Stimulated activated CD4-positive, alpha-beta T cell treated with anti-CD3 and anti-CD28 coated beads, Interleukin-1b, Interleukin-23, amount 100 ng/mL, for 4 hours (primary cell): ENCODE measurements at places on chromosomes 12 and 14.

GRCh38 chr14:98666545-98666944 is 605.5 kb downstream of the BCL11B start:
- no peak for DNase-seq

DNA sequence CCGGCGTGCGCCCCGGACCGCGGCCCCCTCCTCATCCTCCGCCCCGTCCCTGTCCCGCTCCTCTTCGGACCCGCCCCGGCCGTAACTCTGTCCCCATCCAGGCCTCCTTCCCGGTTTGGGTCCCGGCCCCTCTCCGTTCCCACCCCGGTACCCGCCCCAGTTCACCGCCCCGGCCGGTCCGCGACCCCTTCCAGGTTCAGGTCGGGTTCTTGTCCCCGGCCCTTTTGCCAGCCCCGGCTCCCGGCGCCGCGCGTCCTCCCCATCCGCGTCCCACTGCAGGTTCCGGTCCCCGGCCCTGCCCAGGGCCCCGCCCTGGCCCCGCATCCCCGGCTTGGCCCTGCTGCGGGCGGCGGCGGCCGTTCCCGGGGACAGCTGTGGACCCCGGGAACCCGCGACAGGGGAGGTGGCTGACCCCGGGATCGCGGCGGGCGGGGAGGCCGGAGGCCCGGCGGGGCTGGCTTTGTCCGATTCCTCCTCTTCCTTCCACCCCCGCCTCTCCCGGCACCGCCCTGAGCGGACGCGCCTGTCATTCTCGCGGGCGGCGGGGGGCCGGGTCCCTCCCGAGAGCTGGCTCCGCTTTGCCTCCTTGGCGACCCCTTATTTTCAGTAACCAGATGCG is 601 bp downstream of the KLC1 start:
- DNase-seq: peak; percentile 45

DNA sequence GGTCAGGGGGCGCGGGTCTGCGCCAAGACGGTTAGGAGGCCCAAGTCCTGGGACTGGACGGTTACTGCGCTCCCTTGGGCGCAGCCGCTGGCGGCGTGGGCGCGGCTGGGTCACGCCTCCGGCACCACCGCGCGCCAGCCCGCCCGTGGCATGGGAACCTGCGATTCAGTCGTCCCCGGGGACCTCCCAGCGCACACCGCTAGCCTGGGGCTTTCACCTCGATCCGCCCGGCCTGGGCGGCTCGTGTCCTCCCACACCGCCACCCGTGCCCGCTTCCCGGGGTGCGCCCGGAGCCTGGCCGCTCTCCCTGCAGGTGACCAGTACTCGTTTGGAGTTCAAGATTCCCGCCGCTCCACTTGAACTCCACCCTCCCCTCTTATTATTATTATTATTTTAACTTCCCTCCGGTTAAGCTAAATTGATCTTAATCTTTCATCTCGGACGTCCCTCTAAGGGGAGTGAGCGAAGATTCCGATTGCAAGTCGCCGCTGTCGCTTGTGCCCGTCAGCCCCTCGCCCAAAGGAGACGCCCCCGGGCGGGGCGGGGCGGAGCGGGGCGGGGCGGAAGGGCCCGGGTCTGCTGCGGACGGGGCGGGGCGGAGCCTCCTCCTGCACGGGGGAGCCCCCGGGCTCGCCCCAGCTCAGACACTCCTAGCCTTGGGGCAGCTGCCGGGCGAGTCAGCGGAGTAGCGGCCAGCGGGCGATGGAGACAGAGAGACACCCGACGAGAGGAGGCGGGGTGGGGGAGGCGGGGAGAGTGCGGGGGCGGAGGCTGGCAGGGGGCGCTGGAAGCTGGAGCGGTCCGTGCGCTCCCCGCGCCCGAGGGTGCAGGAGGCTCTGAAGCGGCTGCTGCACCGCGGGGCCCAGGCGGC is at the start of gene KCNMB4:
Gene KCNMB4, plus strand, starts transcription at position 643 of the 871 bp plus-strand sequence. CDS start 445 bp downstream, outside the sequence.
- DNase-seq: peak; percentile 74

DNA sequence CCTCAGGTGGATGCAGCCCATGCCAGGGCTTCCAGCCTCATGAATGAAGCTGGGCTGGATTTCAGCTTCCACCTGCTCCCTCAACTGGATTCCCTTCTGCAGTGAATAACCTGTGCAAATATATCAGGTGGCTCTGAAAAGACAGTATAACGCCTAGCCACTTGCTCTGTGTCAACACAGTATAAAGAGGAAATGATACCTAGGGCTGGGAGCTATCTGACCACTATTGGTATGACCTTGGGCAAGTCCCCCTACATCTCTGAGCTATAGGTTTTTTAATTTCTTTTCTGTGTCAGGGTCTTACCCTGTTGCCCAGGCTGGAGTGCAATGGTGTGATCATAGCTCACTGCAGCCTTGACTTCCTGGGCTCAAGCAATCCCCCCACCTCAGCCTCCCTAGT is 19.8 kb downstream of the ISM2 start:
- no peak for DNase-seq

GRCh38 chr12:113302886-113303640 is 31.8 kb downstream of the SLC8B1 start:
- no peak for DNase-seq

GRCh38 chr14:65320661-65321308 is 91.7 kb upstream of the FUT8 start:
- no peak for DNase-seq

GRCh38 chr14:56145181-56145769 is 27.1 kb downstream of the PELI2 start:
- no peak for DNase-seq

GRCh38 chr14:64518229-64518628 is 13.7 kb downstream of the ZBTB1 start:
- DNase-seq: no peak

DNA sequence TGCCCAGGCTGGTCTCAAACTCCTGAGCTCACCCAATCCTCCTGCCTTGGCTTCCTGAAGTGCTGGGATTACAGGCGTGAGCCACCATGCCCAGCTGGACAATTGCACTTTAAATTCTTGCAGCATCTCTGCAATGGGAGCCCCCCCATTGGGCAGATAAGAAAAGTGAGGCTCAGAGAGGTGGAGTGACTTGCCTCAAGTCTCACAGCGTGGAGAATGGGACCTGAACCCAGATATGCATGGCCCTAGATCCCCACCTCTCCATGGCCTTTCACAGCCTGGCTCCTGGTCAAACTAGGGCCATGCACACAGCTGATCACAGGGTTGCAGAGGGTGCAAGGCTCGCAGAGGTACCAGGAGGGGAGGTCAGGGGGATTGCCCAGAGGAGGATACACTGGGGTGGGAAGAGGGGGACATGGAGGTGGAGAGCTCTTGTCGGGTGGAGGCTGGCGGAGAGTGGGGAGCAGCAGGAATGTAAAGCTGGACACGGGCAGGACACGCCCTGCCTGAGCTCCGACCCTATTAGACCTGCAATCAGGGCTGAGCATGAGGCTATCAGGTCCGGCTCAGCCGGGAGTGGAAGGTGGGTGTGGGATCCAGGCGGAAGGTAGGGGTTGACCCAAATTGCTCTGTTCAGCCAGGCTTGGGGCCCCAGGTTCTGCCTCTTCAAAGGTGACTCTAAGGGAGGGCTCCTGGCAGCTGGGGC is 6.9 kb downstream of the EXOC3L4 start:
- DNase-seq: no peak

GRCh38 chr12:43062201-43062895 is 472.8 kb upstream of the PRICKLE1 start:
- DNase-seq: no peak

GRCh38 chr12:116592731-116593130 is 33.5 kb downstream of the MAP1LC3B2 start:
- no peak for DNase-seq

DNA sequence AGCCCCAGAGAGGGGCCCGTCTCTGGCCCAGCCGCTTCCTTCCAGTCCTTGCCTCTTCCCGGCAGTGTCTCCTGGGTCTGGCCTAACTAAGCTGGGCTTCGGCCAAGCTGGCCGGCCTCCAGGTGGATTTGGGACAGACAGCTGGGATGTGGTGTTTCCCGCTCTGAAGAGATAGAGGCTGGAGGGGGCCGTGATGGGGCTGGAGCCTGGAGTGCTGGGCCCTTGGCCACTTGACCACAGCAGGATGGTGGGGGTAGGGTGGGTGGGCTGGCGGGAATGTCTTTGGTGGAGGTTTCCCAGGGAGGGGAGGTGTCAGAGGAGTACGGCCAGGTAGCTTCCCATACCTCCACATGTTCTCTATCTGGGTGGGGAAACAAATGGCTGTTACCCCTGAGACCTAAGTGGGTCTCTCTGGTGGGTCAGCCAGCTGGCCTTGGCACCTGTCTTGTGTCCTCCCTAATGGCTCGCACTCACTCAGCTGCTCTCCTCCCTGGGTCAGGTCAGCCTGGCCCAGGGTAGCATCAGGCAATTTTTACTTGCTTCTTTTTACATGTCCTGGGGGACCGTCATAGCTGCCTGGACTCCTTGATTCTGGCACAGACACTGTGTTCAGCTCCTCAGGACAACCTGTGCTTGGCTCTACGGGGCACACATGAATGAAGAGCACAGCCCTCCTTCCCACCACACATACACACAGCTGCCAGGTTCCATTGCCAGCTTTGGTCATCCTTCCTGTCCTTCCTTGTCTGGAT is 19.8 kb upstream of the PGF start:
- no peak for DNase-seq

DNA sequence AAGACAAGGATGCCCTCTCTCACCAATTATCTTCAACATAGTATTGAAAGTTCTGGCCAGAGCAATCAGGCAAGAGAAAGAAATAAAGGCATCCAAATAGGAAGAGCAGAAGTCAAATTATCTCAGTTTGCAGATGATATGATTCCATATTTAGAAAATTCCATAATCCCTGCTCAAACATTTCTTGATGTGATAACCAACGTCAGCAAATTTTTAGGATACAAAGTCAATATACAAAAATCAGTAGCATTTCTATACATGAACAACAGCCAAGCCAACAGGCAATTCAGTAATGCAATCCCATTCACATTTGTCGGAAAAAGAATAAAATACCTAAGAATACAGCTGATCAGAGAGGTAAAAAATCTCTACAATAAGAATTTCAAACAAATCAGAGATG is 969.7 kb upstream of the USP15 start:
- no peak for DNase-seq

GRCh38 chr12:52058631-52059361 is 7.6 kb downstream of the NR4A1 start:
- no peak for DNase-seq

GRCh38 chr14:105305345-105305744 is 4.5 kb upstream of the BRF1 start:
- no peak for DNase-seq

DNA sequence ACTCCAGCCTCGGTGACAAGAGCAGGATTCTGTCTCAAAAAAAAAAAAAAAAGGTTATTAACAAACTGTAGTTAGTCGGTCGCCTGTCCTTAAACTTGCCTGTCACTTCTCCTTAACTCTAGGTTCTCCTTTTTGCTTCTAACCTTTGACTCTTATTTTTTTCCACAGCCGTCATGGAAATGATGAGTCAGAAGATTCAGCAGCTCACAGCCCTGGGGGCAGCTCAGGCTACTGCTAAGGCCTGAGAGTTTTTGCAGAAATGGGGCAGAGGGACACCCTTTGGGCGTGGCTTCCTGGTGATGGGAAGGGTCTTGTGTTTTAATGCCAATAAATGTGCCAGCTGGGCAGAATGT is 418 bp upstream of the MYG1 start:
- peak; percentile 47 for DNase-seq

DNA sequence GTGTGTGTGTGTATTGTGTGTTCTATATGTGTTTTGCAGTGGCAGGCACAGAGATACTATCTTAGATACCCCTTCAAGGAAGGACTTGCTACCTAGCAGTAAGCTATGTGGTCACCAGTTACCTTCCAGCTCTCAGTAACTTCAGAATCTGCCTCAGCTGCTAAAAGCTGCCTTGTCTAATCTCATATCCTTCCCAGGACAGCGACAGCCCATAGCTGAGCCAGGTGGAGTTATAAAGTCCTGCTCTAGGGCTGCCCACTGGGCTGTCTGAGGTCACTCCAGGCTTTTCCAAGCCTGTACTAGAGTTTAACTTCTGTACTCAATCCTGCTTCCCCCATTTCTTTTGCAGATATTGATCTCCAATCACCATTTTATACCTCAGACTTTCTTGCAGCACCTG is 942.6 kb downstream of the GALC start:
- no peak for DNase-seq

GRCh38 chr12:28378736-28379135 is 188.5 kb downstream of the CCDC91 start:
- DNase-seq: no peak

GRCh38 chr12:50515587-50515986 is 10.8 kb downstream of the DIP2B start:
- DNase-seq: no peak

DNA sequence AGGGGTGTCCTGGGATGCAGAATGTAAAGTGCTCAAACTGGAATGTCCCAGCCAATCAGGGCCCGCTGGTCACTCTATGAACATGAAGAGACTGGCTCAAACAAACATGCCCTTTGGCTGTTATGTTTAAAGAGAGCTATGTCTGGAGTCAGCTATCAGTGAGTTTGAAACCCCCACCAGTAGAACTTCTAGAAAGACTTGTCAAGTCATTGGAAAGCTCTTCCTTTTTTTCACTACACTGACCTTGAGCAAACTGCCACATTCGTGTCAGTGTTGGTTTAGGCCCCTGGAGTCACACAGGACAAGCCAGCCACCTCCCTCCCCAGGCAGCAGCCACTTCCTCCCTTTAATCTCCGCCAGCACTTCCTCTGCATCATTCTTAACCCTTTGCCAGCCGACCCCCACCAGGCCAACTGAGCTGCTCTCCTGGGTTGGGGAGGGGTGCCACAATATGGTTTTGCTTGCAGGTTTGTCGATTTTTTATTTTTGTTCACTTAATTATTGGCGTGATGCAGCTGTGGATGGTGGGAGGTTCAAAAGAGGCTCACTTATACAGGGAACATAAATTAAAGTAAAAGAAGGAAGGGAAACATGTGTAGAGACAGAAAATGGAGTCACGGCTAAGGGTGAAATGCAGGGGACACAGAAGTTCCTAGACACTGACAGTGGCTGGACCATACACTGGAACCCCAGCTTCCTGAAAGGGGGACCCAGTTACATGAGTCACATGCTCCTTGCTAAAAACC is 25.3 kb downstream of the CMKLR1 start:
- DNase-seq: no peak

GRCh38 chr14:61219673-61220072 is 61.5 kb downstream of the TMEM30B start:
- DNase-seq: no peak

GRCh38 chr12:3303410-3304136 is 187.4 kb upstream of the PRMT8 start:
- DNase-seq: no peak

GRCh38 chr12:82299319-82300025 is 58.7 kb downstream of the CCDC59 start:
- DNase-seq: no peak

DNA sequence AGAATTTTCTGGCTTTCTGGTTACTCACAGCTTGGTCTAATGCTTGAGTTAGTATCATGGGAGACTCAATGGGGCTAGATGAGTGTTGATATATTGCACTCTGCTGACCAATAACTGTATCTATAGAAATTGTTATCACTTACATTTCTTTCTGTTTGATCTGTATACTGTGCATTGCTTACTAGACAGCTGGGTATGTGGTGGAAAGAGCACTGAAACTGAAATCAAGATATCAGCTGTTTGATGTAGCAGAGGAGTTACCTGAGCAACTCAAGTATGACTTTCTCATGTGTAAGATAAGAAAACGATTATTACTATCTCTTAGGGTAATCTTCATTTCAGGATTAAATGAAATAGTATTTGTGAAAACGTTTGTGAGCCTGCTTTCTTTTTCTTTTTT is 183.0 kb downstream of the SLC15A5 start:
- no peak for DNase-seq

- peak; percentile 83 for DNase-seq
Observed at GRCh38 chr14:68794130-68794850, 1.4 kb upstream of the ZFP36L1 start.

- DNase-seq: no peak
Observed at GRCh38 chr12:15599266-15600037, 189.7 kb downstream of the EPS8 start.
